NCI-H2107 (cell line): ENCODE measurements at places on chromosomes 11 and 22.

DNA sequence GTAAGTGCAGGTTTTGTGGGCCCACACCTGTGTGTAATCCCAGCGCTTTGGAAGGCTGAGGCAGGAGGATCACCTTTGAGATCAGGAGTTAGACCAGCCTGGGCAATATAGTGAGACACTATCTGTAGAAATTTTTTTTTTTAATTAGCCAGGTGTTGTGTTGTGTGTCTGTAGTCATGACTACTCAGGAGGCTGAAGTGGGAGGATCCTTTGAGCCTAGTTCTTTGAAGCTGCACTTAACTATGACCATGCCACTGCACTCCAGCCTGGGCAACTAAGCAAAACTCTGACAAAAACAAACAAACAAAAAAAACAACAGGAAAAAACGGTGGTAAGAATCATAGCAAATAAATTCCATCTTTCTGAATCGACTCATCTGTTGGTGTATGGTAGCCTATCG is 268.6 kb upstream of the PDGFD start:
- no peak for DNase-seq

GRCh38 chr22:37065961-37066360 is 14.4 kb downstream of the KCTD17 start:
- DNase-seq = no peak

GRCh38 chr22:36335621-36336020 is 52.1 kb downstream of the MYH9 start:
- DNase-seq = no peak

DNA sequence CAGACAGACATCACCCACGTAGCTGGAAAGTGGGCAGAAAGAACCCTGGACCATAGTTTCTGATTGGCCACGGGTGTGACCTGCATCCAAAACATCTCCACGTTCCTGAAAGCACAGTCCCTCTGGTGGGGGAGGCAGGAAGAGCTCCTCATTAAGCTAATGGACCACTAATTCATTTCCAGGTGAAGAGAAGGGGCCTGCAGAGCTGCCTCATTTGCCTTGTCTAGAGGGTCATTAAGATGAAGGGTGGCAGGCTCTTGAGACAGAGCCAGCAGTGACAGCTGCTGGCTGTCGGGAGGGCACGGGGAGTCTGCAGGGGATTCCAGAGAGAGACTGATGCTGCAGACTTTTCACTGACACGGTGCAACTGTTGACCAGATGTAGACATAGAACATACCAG is 149.6 kb upstream of the OPCML start:
- DNase-seq = no peak

DNA sequence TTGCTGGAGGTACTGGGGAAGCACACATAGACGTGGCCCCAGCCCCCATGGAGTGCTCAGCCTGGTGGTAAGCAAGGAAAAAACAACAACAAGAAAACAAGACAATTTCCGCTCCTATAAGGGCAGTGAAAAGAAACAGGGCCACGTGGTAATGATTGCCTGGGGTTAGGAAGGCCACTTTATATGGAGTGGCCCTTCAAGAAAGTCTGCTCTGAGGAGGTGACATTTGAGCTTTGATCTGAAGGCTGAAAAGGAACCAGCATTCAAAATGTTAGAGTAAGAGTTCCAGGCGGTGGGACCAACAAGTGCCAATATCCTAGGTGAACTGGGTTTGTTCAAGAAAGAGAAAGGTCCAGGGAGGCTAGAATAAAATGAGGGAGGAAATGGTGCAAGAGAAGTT is 87.6 kb downstream of the SCN3B start:
- no peak for DNase-seq

- DNase-seq = no peak
Measured at GRCh38 chr11:122107566-122107965, 8.4 kb downstream of the BLID start.

DNA sequence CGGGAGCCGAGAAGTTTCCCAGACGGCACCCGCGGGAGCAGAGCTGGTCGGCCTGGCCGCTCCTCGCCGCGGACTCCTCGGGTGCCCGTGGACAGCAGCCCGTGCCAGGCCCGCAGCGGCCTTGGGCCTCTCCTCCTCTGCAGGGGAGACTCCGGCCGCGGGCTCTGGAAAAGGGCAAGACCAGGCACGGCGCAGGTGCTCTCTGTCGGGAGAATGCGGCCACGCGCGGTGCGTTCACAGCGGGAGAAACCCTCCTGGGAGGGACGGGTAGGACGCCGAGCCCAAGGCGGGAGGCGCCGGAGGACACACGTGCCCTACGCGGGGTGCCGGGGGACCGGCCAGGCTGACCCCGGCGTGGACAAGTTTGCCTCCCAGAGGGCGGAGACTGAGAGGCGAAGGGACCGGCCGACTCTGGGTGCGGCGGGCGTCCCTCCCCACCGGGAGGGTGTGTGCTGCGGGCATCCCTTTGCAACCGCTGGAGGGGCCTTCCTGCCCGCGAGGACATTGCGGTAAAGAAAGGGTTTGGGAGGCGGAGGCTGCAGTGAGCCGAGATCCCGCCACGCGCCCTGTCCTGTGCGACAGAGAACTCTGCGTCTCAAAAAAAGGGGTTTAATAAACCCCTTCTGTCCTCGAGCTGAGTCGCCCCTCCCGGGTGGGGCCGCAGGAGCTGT is 2.3 kb downstream of the IFITM1 start:
- no peak for DNase-seq

DNA sequence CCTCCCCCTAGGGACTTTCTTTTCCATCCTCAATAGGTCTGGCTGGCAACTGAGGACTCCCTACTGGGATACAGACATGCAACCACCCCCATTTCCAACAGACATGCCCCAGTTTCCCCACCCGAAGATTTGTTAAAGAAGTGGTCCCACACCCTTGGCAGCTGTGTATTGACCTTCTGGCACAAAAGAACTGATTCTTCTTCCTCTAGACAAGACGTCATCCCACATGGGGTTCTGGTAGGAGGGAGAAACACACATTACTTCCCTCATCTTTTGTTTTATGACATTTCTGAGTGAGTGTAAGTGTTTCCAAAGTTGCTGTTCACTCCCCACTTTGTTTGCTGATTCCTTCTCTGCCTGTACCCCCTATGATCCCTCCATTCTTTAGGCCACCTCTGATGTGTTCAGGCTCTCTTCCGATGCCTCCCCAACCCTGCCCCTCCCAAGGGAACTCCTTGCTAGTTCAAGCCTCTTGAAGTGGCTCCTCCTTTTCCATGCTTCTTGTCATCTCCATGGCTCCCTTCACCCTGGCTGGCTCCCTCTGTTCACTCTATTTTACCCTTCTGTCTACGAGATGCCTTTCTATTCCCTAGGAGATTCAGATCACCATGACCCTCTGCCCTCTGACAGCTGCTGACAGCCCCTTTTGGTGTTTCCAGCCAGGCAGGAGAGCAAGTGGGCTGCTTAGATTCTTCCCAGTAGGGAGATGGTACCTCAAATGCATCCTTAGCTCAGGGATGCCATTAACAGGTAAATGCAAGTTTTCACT is 4.3 kb downstream of the KIRREL3 start:
- DNase-seq = no peak
